AG09319 (cell line): ENCODE measurements at places on chromosomes 7 and 10.

- peak; percentile 62 for DNase-seq
These were observed 201.7 kb upstream of the PRSS58 start for GRCh38 chr7:142459551-142459963.

DNA sequence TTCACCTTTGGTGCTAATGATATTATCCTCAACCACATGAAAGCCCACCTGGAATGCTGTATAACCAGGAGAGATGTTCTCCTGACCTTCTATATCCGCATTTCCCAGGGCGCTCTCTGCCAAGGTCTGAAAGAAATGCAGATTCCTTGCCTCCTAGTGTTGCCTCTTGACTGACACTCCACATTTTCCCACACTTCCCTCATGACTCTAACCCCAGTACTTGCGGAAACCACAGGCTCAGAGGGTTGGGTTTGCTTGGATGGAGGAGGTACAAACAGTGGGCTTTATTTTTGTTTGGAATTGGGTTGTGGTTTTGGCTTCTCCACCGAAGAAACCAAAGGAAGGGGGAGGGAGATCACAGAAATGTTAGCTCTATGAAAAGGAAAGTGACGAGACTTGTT, 222.9 kb upstream of the CELF2 start:
- peak; percentile 74 for DNase-seq

DNA sequence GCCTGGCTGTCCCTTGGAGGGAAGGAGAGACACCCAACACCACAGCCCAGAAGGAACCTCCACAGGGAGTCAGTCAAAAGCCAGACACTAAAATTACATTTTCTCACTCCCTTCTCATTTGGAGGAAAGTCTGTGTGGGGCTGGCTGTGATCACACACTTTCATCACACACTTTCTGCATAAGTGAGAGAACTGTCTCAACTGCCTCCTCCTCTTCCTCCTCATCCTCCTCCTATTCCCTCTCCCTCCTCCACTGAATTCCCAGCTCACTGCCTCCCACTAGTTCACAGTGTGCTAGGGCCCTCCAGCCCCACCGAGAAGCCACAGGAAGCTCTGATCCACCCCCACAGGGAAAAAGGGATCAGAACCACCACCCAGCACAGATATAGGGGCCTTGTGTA, 91.6 kb downstream of the KCNMA1 start:
- DNase-seq = no peak

- no peak for DNase-seq
These were observed 19.8 kb upstream of the ZNF273 start for GRCh38 chr7:64883113-64883905.

DNA sequence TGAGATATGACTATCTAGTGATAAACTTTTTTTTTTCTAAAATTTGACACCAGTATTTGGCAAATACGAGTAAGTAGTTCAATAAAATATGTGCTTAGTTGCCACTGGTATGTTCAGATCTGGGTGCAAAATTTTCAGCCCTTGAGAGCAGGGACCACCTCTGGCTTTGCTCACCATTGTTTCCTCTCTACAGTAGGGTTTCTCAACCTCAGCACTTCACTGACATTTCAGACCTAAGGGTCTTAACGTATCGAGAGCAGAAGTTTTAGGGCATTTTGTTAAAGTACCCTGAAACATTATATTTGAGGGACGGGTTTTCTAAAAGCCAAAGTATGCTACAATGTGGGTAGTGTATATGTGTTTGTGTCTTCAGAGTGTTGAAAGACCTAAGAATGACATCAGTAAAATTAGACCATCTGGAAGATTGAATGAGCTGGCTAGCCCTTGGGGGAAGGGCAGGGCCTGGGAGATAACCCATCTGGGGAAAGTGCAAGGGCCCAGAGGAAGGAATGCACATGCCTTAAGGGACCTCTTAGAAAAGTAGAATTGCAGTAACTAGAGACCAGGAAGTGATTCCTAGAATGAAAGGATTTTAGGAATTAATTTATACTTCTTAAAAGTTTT, 11.8 kb downstream of the BZW2 start:
- peak; percentile 69 for DNase-seq

DNA sequence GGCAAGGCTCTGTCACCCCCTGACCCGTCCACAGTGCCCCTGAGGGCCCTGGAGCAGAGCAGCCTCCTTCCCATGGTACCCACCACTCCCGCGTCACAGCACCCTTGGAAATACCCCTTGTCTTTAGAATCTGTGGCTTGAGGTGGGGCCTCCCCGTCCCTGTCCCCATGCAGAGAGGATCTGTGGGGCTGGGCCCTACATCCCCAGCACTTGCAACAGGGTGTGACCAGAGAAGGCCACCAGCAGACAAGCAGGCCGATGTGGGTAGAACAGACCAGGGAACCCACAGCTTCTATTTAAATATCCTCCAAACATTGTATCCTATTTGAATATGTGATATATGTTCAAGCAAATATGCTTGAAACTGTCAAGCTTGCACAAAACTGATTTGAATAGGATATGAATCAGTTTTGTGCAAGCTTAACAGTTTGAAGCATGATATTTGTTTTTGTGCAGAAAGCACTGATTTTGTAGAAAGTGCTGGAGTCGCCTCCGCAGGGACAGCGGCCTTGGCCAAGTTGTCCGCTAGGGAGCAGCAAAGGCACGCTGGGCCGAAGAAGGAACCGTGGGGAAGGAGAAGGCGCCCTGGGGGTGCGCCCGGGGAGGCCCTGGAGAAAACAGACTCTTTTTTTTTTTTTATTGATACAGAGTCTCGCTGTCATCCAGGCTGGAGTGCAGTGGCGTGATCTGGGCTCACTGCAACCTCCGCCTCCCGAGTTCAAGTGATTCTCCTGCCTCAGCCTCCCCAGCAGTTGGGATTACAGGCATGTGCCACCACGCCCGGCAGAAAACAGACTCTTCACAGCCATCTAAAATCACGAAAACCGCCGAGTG, 2.2 kb downstream of the CFAP46 start:
- peak; percentile 8 for DNase-seq

GRCh38 chr10:22437620-22438588, 92.6 kb downstream of the SPAG6 start:
- DNase-seq = no peak

GRCh38 chr7:96826089-96826488, 116.4 kb upstream of the SEM1 start:
- no peak for DNase-seq

DNA sequence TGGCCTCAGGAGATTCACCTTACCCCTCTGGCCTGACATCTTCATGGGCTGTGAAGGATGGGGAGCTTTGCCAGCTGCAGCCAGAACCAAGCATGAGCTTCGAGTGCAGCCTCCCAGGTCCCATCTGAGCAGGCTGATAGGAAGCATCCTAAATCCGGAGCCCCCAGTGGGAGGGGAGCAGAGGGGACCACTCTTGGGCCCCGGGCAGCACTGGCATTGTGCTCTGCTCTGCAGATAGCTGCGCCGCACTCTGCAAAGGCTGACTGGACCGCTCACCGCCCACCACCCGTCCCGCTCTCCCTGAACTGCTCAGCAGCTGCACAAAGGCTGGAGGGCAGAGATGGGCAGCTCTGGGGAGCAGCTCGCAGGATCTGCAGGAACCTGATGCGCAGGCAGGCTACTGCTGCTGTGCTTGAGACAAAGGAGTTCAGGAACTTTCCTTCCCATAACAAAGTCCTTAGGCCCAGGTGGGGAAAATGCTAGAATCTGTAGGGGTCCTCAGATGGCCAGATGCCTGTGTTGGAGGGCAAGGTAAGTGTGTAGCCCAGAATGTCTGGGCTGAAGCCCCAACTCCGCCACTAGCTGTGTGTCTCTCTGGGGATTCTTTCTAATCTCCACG, 51.8 kb downstream of the ARHGAP22 start:
- DNase-seq = no peak

DNA sequence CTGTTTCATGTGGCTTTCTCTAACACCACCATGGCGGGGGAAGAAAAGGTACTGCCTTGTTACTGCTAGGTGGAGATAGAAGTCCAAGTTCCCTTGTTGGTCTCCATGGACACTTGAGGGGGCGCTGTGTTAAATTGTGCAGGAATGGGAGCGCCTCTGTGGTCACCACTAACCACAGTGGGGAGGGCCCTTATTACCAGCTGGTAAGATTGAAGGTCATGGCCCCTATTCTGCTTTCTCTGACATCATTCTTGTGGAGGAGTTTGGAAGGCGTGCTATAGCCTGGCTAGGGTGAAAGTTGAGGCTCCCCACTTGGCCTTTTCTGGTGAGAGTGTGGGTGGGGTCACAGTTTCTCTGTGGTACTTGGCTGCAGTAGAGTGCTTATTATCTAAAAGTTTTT, 14.9 kb upstream of the MXI1 start:
- DNase-seq = no peak

DNA sequence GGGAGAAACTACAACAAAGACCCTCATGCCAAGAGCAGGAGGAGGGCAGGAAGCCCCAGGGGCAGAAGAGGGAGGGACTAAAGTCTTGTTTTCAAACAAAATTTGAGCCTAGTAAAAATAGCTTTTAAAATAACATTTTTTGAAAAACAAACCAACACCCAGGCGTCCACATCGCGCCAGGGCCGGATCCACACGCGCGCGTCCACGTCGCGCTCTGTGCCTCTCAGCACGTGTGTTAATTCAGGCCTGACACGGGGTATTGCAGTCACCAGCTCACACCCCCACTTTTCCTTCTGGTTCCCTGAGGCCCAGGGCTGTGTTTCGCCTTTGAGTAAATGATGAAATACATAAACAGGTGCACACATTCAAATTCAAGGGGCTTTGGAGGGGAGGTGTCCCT, 196.2 kb downstream of the TCERG1L start:
- no peak for DNase-seq

DNA sequence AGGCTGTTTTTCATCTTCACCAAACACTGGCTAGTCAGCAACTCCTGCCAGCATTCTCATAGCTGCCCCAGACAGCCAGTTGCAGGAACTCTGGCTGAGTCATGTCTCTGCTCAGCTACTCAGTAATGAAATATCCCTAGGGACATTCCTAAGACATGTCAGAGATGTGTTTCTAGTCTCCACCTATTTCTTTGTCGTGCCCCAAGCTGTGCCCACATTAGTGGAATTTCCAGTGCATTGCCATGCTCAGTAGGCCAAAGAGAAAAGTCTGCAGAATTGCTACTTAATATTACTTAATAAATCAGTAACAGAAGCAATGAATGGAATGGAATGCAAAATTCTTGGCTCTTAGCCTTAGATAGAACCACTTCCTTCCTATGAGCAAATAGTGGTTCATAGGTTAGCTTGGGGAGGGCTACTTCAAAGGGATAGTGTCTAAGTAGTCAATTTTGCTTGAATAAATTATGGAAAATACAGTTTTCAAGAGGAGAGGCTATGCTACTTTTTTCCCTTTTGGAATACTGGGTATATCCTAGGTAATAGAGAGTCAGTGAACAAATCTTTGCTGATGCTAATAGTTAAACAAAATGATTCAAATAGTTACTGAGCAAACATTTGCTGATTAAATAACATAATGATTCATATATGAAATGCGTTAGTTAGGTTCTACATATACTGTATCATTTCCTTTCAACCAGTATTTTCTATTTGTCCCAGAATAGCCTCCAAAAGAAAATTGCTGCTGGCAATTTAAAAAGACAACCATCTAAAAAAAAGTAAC, 23.6 kb upstream of the SEMA3C start:
- peak; percentile 86 for DNase-seq

DNA sequence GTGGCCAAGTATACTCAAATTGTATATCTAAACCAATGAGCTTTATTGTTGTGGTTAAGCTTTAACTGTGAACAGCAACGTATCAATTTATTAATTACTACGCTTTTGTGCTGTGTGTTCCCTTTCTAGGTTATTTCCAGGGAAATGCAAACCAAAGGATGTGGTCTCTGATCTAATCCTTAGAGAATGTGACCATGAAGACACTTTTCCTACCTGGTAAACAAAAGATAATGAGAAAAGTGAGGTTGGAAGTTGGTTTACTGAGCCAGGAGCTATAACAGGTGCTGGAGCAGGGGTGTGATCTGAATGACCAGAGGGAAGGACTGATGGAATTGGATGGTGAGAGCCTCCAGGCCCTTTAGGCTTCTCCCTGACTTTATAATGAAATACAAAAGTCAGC, 25.4 kb upstream of the CALU start:
- DNase-seq = no peak

DNA sequence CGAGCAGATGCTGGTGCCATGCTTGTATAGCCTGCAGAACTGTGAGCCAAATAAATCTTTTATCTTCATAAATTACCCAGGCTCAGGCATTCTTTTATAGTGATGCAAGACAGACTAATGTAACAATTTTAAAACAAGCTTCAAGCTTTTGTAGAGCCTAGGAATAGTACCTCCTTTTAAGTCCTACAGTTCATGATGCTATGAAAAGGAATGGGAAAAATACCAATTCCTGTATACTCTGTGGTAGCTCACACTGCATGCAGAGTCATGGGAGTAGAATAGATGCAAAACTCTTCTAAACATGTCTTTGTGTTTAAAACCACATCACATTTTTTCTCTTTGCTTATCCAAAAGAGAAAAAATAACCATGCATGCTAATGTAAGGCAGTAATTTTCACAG, 66.6 kb upstream of the WNT16 start:
- DNase-seq = no peak

GRCh38 chr10:119313644-119314043, 106.3 kb downstream of the GRK5 start:
- no peak for DNase-seq

GRCh38 chr7:75958802-75959543, 35.4 kb downstream of the TMEM120A start:
- DNase-seq = no peak

- no peak for DNase-seq
These were observed 50.2 kb downstream of the COL17A1 start for GRCh38 chr10:104035194-104036068.

DNA sequence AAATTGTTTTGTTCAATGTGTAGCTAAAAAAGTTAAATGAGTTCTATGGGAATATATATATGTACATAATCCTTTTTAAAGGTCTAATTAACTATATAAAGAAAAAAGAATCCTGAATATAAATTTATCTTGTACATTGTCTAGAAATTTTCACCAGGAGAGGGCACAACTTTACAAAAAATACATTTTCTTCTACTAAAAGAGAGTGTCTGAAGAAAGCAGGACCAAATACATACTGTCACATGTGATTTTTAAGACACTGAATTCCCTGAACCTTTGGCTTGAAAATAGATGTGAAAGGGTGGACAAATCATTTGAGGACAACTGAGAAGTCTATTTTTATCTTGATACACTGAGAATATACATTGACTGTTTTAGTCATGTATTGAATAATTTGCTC, 204.3 kb downstream of the DGKB start:
- DNase-seq = no peak
